ENCODE measurements at places on chromosomes 16 and 17. TPM values are rescaled to one million over a fixed set of nuclear protein-coding genes. Genes with fewer than 3 reads are reported as not detected.

The RHBDL1 gene
- polyA plus RNA-seq: 2.1 TPM

The TP53TG3F gene
- not detected for polyA plus RNA-seq

The TCF25 gene
- polyA plus RNA-seq: 276 TPM

The GPR142 gene
- polyA plus RNA-seq: not detected

The KRT32 gene
- polyA plus RNA-seq: 1.9 TPM

The PRAC2 gene
- polyA plus RNA-seq: not detected

The KRTAP17-1 gene
- not detected for polyA plus RNA-seq

The ANKRD40CL gene
- polyA plus RNA-seq: not detected

The SP6 gene
- 0.38 TPM for polyA plus RNA-seq

The TLCD2 gene
- polyA plus RNA-seq: 2.8 TPM

The CBLN1 gene
- not detected for polyA plus RNA-seq

The SHISA9 gene
- polyA plus RNA-seq: not detected

The GRIN2C gene
- not detected for polyA plus RNA-seq

The MYL4 gene
- polyA plus RNA-seq: 2.1 TPM

- no peak for DNase-seq
These were observed 2.3 kb downstream of the NTN1 start for GRCh38 chr17:9023392-9024218.

DNA sequence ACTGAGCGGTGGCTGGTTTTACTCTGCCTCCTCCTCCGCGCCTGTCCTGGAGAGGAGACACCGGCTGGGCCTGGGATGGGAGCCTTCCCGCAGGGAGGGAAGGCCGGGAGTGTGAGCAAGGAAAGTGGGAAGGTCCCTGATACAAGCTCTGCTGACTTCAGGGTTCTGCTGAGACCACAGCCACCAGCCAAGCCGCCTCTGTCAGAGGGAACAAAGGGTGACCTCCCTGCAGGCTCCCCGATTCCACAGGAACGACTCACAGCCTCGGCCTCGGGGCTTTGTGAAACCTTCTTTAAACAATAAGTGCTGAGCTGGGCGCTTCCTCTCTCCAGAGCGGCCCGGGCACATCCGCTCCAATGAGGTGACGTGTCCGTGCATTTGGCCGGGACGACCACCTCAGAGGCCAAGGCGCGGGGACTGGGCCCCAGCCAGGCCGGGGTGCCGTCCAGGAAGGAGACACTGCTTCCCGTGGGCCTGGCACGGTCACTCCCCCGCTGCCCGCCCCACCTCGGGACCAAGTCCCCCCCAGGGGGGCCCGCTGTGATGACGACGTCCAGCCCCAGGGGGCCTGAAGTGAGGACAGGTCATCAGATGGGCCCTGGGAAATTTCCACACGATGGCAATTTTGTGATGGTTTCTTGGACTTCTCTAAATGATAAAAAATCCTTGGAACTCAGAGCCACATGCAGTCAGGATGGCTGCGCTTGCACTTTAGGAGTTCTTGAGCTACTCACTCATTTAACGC lies 11.8 kb upstream of the CIBAR2 start:
- no peak for DNase-seq

- DNase-seq: no peak
These were observed 804 bp downstream of the CRYM start for GRCh38 chr16:21277045-21277926.

DNA sequence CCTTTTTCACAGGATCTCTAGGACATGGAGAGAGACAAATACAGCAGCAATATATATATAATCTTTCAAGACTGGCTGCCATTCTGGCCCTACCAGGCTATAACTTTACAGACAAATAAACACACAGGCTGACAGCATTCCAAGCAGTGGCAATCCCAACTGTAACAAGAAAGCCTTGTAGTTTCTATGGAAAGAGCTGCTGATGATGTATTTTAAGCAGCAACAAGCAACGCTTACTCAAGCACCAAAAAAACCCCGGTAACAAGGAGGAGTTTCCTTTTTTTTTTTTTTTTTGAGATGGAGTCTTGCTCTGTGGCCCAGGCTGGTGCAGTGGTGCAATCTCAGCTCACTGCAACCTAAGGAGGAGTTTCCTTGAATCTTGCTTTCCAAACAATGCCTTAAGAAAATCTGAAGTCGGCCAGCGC lies 23.2 kb downstream of the LSM12 start:
- no peak for DNase-seq

- peak; percentile 67 for DNase-seq
These were observed 1.1 kb downstream of the NOXO1 start for GRCh38 chr16:1980030-1980769.

DNA sequence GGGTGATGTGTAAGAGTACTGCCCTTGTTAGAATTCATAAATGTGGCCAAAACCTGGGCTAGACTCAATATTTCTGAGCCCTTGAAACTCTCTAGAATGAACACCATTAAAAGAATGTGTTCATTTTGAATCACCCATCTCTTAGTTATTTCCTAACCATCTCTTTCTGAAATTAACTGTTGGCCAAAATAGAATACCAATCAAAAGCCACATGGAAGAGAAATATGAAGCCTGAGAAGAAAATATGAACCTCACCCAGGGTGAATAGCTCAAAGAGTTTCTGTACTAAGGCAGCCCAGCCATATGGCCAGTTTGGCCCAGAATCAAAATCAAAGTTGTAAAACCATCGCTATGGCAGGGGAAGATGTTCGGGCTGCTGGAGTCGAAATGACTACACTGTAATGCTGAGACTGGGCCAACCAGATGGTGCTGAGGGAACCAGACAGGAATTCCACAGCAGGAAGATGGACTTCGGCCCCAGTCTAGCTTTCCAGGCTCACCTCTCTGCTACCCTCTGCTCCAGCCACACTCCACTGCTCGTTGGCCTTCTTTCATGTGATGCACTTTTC lies 154.3 kb upstream of the ZFHX3 start:
- DNase-seq: peak; percentile 68

- peak; percentile 75 for DNase-seq
These were observed 12.2 kb downstream of the PPL start for GRCh38 chr16:4924593-4925292.

DNA sequence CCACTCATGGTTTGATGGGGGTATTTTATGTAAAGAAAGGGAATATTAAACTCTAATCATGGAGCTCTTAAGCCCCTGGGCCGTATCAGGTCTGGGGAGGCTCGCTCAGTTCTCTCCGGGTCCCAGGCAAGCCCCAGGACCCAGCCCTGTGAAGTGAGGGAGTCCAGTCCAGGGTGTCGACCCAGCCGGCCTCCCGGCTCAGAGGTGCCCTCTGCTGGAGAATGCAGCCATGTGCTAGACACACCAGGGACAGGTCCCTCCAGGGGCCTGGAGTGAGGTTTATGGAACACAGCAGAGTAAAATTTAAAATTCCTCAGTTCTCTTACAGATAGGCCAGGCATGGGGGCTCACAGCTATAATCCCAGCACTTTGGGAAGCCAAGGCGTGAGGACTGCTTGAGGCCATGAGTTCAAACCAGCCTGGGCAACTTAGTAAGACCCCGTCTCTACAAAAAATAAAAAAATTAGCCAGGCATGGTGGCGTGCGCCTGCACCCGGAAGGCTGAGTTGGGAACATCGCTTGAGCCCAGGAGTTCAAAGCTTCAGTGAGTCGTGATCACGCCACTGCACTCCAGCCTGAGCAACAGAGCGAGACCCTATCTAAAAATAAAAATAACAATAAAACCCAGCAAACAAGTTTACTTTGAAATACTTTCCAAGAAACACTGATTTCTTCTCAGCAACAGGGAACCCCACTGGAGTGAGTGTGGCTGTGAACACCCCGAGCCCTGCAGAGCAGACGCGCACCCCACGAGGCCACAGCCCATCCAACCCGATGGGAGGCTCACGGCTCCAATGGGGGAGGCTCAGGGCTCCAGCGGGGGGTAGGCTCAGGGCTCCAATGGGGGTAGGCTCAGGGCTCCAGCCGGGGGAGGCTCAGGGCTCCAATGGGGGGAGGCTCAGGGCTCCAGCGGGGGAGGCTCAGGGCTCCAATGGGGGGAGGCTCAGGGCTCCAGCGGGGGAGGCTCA lies 72.2 kb downstream of the ZNF778 start:
- DNase-seq: peak; percentile 85

DNA sequence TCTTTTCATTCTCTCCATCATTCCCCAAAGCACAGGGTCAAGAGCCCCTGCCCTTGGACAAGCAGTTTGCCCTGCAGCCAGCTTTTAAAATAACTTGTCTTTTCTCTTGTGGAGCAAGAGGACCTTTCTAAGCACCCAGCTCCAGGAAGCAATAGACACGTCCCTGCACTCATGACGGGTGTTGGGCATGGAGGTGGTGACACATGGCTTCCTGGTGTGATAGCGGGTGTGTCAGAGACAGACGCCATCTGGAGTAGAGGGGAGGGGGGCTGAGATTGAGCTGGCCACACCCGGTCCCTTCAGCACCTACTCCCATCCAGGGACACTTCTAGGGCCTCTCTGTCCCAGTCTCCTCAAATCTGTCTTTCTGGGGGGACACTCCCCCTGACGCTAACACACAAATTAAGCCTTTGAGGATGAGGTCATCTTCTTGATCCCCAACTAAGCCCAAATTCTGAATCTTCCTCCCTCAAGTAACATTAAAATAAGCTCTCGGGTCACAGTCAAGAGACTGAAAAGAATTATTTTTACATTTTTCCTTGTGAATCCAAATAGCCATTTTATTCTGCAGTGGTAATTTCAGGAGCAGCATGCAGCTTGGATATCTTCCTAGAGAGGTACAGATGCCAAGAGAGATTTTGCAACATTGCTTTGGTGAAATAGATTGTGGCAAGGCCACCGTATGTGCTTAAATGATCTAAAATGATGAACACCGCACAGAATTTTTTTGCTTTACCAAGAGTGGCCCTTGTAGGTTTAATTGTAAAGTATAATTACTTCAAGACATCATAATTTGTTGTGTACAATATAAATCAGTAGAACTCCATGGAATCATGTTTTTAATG lies 216.6 kb upstream of the IRX3 start:
- no peak for DNase-seq

GRCh38 chr17:30832438-30833124 lies 815 bp downstream of the ATAD5 start:
- no peak for DNase-seq

GRCh38 chr17:73646409-73647300 lies 2.4 kb upstream of the SDK2 start:
- peak; percentile 13 for DNase-seq

DNA sequence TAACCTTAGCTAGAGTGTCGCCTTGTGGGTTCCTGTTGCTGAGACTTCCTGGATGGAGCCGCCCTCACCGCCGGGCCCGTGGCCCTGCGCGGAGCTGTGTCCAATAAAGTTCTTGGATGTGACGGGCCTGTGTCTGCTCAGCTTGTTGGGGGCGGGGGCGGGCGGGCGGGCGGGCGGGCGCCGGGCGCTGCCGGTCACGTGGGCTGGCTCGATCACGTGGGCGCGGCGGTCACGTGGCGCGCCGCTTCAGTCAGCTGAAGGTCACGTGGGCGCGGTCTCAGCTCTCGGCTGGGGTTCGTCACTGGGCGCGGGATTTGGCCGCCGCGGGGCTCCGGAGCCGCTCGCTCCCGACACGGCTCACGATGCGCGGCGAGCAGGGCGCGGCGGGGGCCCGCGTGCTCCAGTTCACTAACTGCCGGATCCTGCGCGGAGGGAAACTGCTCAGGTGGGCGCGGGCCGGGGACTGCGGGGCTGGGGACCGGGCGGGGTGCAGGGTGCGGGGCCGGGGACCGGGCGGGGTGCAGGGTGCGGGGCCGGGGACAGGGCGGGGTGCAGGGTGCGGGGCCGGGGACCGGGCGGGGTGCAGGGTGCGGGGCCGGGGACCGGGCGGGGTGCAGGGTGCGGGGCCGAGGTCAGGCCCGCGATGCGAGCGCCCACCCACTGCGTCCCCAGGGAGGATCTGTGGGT lies at the start of gene AMDHD2:
AMDHD2 (plus strand) TSS at position 275 of the 687 bp plus-strand sequence; CDS start at position 363, 88 bp downstream.
- DNase-seq: peak; percentile 98

- no peak for DNase-seq
These were observed 201.8 kb downstream of the SLC39A11 start for GRCh38 chr17:72890711-72891110.

DNA sequence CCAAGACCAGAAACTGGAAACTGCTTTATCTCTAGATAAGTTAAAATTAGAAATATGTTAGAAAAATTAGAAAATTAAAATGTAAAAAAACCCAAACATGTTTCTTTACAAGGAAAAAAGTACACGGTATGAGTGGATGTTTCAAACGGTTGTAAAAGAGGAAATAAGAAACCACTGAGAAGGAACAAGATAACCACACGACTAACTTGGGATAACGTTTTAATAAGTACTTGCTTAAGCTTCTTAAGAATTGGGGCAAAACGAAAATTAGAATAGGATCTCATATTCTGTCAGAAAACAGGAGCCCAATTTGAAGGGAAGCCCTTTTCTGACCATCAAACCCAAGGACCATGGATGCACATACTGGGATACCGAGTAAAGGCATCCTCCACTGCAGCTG lies 31.0 kb downstream of the MBTPS1 start:
- no peak for DNase-seq

DNA sequence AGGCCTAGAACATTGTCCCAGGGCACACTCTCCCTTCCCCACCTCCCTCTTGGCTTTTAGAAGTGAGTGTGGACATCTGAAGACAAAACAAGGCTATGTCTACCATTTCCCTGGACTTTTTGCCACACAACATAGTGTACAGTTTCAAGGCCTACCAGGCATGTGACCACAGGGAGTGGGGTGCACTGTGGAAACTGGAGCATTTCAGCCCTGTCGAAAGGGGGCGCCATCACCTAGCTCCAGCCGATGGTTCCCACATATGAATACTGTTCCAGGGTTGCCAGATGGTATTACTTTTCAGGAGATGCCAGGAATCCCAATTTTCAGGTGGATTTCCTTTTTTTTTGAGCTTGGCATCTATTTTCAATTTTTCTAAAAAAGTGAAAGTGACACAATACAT lies 140.7 kb downstream of the KATNIP start:
- no peak for DNase-seq

DNA sequence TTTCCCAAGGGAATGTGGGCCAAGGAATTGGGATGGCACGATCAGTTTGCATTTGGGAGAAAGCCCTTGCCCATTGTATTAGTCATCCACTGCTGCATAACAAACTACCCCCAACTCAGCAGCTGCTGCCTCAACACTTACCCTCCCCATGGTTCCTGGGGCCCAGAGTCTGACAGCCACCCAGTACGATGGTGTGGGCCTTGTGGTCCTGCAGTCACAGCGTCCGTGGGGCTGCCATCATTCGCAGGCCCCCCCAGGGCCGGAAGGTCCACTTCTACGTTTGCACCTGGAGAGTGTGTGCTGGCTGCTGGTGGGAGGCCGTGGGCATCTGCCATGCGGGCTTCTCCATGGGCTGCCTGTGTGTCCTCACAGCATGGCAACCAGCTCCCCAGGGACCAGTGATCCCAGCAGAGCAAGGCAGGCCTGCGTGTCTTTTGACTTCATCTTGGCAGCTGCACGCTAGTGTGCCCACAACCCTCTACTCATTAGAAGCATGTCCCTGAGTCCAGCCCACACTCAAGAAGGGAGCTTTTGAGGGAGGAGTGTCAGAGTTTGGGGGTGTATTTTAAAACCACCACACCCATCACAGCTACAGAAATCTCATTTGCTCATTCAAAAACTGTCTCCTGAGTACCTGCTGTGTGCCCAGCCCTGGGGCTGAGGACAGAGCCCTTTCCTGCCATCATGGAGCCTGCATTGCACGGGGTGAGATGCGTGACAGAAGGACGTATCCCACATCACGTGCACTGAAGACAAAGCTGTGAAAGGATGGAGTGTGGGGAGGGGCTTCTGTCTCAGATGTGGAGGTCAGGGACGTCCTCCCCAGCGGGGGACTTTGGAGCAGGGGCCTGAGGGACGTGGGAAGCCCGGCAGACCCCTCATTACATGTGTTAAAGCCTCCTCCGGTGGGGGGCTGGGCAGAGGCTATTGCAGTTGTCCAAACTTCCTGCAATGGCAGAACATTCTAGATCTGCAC lies 185.0 kb upstream of the ZNF469 start:
- DNase-seq: no peak

Measured in stomach (tissue), 19 donors.